PC-3 (cell line): ENCODE measurements at places on chromosomes 1 and 21.

- DNase-seq = no peak
Observed at GRCh38 chr1:33975961-33976360, 112.1 kb downstream of the HMGB4 start.

DNA sequence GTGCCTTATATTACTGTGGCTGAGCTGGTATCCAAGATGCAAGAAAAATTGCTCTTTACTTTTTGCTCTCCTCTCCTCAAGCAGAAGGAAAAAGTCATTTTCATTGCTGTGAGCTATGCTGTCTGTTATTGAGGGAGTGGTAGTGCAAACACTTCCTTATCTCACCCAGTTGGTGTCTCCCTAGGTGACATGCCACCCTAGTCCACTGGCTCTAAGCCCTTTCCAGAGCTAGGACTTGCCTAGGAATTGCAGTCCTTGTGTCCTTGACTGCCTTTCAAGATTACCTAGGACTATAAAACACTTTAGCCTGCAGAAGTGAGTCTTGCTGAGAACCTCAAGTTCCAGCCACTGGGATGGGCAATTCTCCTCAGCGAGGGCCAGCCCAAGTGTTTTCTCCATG, 458.3 kb downstream of the MRPL39 start:
- no peak for DNase-seq

DNA sequence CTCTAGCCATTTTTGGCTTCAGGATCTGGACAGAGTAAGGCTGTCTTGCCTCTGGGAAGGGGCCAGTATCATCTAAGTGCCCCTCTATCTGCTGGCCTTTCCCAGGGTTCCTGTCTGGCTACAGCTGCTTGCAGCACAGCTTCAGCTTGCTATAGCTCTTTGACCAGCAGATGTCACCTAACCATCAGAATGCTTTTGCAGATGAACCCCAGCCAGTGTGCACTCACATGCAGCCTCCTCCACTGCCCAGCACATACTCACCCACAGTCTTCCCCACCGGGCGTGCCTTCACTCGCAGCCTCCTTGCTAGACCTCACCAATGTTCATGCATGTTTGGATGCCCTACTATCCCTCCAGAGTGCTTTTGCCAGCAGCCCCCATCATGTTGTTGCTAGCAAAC, 769.0 kb downstream of the BRINP3 start:
- peak; percentile 33 for DNase-seq

GRCh38 chr21:38842079-38842478, 36.4 kb downstream of the ETS2 start:
- no peak for DNase-seq
